ENCODE measurements at places on chromosomes 2 and 18.

GRCh38 chr2:7243276-7243675, 326.1 kb downstream of the RNF144A start:
- no peak for DNase-seq

- DNase-seq, result no peak
Measured at GRCh38 chr2:223104336-223105132, 52.5 kb downstream of the KCNE4 start.

GRCh38 chr2:85839461-85839860, 49.3 kb downstream of the ST3GAL5 start:
- DNase-seq, result no peak

DNA sequence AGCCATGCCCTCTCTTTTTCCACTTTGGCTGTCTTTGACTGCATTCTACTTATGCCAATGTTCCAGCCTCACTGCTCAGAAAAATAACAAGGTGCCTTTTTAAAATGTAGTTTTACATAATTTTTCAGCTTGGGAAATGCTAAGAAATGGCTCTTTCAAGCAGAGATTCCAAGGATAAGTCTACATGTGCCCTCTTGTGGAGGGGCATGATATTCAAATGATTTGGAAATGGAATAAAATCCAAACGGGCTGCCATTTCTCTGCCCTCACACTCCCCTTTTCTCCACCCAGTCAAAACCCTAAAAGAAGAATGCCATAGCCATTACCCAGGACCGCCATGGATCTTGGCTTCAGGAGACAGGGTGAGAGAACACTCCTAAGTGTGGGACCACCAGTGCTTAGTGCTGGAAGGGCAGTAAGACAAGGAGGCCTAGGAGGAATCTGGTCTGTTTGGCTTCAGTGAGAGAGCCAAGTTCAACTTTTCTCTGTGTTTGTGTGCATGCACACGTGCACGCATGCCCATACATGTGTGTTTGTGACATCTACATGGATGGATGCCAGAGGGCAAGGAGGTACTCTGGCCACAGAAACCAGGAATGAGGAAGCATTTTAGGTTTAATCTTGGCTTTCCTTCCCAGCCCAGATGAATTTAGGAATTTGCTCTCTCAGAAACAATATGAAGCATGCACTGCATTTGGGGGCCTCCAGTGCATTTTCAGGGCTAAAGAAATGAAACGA, 174.0 kb upstream of the SLC14A2 start:
- DNase-seq, result no peak

DNA sequence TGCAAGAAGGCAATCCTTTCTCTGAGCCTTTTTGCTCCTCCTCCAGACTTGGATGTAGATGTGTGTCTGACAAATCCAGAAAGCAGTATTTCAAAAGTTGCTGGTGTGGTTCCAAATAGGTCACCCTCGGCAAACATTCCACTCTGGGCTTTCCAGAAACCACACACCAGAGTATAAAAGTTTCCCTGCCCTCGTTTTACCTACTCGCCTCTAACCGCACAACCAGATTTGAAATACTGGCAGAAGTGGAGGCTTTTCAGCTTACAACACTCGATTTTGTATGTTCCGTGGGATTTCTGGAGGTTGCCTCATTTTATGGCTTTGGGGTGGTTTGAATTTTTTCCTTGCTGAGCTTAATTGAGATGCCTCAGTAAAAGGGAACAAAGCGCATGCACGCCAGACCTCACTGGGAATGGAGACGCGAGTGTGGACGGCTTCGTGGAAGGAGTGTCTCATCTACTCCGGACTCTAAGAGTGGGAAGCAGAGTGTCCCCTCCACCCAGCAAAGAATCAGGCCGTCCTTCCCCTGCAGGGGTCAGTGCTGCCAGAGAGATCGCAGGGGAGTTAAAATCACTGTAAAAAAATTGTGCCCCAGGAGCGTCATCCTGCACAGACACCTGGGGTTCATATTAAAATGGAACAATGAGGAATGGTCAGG, 44.0 kb upstream of the RPL31 start:
- DNase-seq, result no peak

GRCh38 chr2:222859786-222860612, 837 bp upstream of the ACSL3 start:
- no peak for DNase-seq

GRCh38 chr2:139031722-139032121, 251.5 kb upstream of the NXPH2 start:
- no peak for DNase-seq

GRCh38 chr18:48194591-48195181, 214.5 kb downstream of the ZBTB7C start:
- DNase-seq, result no peak

DNA sequence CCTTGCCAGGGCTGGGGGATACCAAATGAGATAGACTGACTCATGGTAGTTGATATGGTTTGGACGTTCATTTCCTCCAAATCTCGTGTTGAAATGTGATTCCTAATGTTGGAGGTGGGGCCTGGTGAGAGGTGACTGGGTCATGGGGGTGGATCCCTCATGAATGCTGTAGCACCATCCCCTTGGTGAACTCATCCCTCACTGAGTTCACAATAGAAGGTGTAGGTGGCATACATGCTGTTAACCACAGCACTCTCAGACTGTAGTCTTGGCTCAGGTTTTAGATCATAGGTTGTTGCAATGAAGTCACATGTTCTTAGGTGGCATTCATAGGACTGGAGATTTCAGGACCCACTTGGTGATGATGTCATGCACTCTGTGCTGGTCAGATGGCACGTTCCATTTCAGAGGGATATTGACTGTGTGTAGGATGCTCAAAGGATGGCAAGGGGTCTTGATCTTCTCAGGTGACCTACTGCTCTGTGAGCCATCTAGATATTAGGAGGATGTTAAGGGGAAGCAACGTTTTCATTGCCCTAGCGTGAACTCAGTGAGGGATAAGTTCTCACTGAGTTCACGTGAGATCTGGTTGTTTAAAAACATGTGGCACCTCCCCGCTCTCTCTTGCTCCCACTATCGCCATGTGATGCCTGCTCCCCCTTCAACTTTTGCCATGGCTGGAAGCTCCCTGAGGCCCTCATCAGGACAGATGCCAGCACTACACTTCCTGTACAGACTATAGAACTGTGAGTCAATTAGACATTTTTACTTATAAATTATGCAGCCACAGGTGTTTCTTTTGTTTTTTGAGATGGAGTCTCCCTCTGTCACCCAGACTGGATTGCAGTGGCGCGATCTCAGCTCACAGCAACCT, 73.8 kb upstream of the ACAA2 start:
- DNase-seq, result no peak

All from stimulated activated CD4-positive, alpha-beta T cell treated with anti-CD3 and anti-CD28 coated beads, Interleukin-15, amount 100 ng/mL, for 1 hour (primary cell).